ENCODE measurements at places on chromosomes 2 and 18.

- DNase-seq, result no peak
These were observed 1.3 kb downstream of the CALCRL start for GRCh38 chr2:187446711-187447110.

GRCh38 chr2:46194856-46195255 is 102.4 kb upstream of the EPAS1 start:
- DNase-seq, result no peak

- DNase-seq, result no peak
These were observed 346.1 kb downstream of the CYP26B1 start for GRCh38 chr2:71801556-71801955.

DNA sequence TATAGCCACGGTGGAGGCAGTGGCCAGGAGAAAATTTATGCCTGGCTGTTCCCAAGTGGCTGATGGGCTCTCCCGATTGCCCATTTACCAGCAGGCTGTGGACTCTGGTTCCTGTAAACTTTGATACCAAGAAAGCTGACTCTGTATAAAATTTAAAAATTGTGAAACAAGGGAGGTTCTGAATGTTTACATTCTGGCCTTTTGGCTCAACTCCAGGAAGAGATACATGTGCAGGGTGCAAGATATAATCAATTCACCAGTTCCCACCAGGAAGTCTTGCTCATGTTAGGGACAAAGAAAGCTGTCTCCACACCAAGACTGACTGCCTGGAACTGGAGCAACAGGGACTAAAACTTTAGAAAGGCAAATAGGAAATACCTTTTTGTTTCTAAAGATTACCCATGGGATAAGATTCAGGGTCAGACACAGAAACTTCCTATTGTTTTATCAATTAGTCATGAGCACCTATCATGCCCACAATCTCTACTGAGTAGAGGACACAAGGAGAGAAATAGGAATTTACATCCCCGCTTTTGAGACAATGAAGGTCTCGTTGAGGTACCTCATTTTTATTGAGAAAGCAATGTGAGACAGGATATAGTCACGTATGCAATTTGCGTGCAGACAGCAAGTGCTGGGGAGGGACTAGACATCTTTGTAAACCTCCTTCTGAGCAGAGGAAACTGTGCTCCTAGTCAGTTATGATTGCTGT is 123.5 kb downstream of the LIPG start:
- no peak for DNase-seq

DNA sequence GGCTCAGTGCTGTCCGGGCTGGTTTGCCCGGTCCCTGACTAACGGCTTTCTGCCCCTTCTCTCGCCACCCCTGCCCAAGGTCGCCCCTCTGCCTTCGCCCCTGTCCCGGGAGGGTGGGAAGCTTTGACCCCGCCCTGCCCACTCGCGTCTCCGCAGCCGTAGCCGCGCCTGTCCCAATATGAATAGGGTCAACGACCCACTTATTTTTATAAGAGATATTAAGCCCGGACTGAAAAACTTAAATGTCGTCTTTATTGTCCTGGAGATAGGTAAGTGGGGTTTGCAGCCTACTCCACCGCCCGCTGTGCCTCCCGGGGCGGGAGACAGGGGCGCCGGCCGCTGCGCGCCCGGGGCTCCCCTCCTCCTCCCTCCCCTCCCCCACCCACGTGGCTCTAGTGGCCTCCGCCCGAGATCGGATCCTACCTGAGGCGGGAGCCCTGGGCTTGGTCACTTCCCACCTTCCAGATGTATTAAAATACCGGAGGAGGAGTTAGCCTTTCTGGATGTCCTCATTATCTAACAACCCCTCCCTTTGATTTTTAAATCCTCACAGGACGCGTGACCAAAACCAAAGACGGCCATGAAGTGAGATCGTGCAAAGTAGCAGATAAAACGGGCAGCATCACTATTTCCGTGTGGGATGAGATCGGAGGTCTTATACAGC is 633 bp downstream of the NABP1 start:
- peak; percentile 79 for DNase-seq

DNA sequence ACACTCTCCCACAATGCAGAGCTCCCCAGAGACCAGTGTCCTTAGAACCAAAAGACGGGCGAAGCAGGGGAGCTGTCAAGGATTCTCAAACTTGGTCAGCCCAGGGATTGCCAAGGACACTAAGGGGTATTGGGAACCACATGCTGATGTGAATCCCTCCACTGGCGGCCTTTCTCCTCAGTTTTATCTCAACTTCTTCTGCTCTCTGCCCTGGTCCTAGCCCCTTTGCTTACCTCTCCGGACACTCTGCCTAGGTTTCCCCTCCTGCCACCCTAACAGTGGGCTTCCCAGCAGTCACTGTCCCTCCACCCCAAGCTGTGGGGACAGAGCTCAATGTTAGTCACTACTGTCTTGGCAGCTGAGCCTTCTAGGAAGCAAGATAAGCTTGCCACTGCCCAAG is 61.1 kb downstream of the POLR1A start:
- no peak for DNase-seq

GRCh38 chr2:60306267-60306861 is 247.1 kb downstream of the BCL11A start:
- no peak for DNase-seq

All from activated naive CD8-positive, alpha-beta T cell treated with anti-CD3 and anti-CD28 coated beads, Interleukin-2, amount 50 U/mL, for 24 hours (primary cell).